Heart left ventricle (tissue), 16 donors: ENCODE measurements at places on chromosomes 7 and 10. TPM values are rescaled to one million over a fixed set of nuclear protein-coding genes. Genes with fewer than 3 reads are reported as not detected.

PNLIP gene
- 0.07 TPM for polyA plus RNA-seq

STEAP2 gene
- 4.1 TPM for polyA plus RNA-seq

OIT3 gene
- not detected for polyA plus RNA-seq

GPRIN2 gene
- polyA plus RNA-seq: not detected

HOGA1 gene
- 35.2 TPM for polyA plus RNA-seq
